Ecto neural progenitor cell (in vitro differentiated cells): ENCODE measurements at places on chromosomes 4 and X.
A peak's percentile ranks its signal among the peaks of the same experiment; 100 is the strongest.

DNA sequence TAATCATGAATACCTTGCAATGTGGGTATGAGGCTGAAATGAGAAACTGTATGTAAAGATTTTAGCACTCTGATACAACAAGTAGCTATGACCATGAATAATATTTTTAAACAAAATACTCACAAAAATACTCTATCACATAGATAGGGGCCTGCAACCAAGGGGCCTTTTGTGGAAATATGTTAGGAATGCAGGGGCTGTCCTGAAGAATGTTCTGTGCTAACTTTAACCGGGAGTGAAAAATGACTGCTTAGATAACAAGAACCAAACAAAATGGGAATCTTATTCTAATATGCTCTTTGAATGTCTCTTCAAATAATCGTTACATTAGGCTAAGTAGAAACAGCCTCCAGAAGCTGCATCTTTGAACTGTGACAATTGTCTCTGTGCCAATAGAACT is 37.9 kb upstream of the GYPA start:
- no peak for DNase-seq

DNA sequence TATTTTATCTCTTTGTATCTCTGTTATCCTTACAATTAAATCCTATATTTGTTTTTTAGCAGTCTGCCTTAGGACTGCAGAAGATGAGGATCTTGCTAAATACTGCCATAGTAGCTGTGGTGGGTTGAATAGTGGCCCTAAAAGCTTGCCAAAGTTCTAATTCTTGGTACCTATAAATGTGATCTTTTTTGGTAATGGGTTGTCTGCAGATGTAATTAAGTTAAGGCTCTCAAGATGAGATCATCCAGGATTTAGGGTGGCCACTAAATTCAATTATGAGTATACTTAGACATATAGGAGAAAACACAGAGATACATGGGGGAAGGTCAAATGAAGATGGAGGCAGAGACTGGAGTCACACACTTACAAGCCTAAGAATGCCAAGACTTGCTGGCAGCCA is 1753.7 kb downstream of the RPA4 start:
- DNase-seq, result no peak

DNA sequence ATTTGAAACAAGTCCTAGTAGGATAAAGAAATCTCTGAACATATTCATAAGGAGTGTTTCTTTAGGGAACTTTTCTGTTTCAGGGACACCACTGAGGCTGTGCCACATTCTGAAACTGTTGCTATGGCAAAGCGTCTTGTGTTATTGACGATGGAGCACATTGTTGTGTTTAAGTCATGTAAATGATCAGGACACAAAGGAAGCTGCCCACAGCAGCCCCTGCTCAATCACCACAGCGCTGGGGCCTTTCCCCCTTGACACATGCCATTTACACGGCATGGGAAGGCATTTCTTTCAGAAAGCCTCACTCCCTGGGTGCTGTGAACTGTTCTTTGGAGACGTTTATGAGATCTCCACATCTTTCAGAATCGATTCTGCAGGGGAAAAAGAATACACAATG is 39.8 kb upstream of the MID1 start:
- no peak for DNase-seq

DNA sequence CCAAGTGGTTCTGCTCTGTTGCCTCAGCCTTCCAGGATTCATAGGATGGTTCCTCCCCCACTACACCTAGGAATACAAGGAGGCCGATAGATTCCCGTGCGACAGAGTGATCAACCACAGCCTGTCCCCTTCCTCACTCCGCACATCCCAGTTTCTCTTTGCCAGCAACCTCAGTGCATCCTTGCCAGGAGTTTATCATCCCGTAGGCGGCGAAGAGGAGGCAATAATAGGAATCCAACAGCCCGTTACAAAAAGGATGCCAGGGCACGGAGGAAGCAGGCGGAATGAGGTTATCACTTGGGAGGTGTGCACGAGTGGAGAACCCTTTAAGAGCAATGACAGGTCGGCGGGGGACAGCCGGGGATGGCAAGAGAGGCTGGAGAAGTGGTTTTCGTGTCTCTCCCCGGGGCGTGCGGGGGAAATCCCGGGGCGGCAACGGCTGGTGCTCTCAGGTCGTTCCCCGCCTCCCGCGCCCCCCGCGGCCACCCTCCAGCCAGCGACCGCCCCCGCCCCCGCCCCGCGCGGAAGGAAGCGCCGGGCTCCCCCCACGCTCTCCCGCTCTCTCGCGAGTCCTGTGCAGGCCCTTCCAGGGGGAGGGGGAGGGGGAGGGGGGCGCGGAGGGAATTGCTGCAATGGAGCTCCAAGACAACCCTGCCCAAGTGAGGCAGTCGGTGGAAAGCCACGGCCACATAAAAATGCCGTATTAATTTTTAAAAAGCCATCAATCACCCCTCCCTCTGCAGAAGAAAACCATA is 1.6 kb downstream of the PPP3CA start:
- DNase-seq, result peak; percentile 75

GRCh38 chr4:153489856-153490558 is 23.8 kb downstream of the TMEM131L start:
- DNase-seq, result no peak

DNA sequence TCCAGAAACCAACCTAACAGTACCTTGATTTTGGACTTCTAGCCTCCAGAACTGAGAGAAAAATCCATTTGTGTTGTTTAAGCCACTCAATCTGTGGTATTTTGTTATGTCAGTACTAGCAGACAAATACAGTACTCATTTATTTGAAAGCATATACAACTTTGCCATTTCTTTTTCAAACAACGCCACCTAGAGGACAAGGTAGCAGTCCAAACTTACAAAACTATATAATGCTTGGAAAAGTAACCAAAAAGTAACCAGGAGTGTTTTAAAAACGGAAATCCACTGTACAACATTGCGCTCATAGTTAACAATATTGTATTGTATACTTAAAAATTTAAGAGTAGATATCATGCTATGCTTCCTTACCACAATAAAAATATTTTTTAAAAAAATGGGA is 37.0 kb upstream of the FGF13 start:
- DNase-seq, result no peak

- DNase-seq, result no peak
These were observed 793.4 kb upstream of the FRG1 start for GRCh38 chr4:189147005-189147929.

DNA sequence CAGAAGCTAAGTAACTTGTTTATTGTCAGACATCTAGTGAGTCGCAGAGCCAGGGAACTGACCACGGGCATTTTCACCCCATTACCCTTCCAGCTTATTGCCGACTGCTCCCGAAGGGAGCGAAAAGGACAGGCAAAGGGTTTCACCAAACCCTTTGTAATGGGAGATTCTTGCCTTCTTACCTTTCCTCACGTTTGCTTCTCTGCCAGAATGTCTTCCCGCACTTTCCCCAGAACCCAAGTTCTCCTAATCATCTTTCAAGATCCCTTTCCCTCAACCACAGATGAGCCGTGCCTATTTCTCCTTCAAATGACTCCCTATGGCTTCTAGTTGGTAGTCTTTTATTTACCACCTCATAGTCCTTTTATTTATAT is 520 bp upstream of the SRP72 start:
- DNase-seq, result no peak

- DNase-seq, result no peak
These were observed 1.7 kb downstream of the NSD2 start for GRCh38 chr4:1872870-1873269.

GRCh38 chr4:150394046-150394445 is 187.9 kb upstream of the MAB21L2 start:
- DNase-seq, result no peak

DNA sequence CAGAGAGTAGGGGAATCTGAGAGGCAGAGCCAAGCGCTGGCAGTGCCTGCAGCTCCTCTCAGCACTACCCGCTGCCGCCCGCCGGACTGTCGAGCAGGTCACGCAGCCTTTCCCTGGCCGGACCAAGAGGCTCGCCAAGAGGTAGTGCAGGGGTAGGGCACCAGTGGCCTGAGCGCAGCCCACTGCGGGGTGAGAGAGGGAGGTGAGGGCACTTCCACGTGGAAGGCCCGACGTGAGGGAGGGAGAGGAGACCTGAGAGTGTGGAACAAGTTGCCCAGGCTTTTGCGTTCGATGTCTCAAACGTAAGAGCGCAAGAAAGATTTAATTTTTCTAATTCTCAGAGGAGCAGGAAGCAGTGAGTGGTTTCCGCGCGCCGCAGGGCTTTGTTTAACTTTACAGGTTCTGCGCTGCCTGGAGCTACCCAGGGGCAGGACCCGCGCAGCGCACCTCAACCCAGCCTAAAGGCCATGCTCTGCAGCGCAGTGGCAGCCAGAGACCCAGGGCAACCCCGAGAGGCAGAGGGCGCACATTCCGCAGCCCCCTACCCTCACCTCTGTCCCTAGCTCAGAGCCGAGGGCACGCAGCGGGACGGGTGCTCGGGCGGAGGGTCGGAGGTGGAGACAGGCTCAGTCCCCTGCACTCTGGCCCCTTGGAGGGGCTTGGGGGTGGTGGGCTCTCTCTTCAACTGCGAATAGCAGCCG is 14.9 kb downstream of the ARHGAP36 start:
- DNase-seq, result no peak

DNA sequence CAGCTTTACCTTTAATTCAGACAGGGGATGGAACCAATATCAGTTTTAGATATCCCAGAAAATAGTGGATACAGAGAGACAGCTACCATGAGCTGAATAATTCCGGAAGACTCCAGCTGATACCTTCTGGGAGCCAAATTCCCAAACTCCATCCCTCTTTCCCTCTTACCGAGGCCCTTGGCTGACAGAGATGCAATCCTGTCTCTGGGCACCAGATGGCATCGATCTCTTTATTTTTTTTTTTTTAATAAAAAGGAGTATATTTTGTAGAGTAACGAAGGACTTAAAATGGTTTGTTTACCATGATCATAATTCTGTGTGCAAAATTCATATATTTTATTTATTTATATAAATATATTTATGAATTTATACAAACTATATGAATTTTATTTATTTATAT is 31.0 kb downstream of the RAB40A start:
- DNase-seq, result no peak

- no peak for DNase-seq
These were observed 6.3 kb upstream of the YIPF6 start for GRCh38 chrX:68492583-68492982.

DNA sequence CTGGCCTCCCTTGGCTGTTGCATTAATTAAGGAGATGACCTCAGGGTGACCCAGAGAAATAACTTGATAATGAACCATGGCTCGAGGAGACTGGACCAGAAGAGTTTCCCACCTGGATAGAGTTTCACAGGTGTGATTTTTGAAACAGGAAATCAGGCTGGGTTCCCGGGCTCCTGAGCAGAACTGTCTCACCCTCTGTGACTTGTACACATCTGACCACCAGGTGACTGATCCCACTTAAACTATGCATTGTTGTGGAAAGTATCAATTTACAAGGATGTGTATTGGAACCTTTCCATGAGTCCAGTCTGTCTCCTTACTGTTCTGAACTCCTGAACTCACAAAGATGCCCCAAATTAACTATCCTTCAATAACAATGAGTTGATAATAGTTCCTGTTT is 220.3 kb downstream of the PTTG2 start:
- no peak for DNase-seq

DNA sequence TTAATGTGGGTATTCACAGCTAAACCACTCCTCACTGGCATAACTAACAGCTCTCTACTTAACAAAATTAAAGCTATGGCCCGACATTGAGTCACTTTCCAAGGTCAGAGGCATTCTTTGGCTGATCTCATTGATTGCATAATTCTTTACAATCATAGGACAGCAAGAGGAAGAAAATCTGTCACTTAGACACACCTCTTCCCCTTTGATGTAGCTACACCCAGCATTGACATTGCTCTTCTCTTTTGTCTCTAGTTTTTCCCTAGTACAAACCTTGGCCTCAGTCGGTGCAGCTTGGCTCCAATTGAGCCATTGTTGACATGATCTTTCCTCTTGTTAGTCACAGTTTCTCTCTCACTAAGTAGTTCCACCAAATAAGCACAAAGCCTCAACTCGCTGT is 313.3 kb upstream of the ACTRT1 start:
- DNase-seq, result no peak

DNA sequence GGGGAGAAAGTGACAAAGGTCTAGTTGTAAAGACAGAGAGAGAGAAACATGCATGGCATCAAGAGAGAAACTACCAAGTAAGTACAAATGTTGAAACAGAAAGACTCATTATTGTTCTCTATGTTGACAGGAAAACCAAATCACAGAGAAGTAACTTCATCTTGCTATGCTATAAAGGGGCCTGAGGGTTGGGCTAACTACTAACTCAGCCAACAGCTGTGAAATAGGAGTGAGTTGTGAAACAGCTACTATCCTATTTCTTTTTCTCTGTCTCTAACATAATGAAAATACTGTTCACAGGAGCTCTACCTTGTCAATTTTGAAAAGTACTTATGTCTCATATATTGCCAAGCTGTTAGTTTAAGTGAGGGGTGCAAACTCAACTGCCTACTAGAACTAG is 65.0 kb downstream of the MTMR8 start:
- no peak for DNase-seq

DNA sequence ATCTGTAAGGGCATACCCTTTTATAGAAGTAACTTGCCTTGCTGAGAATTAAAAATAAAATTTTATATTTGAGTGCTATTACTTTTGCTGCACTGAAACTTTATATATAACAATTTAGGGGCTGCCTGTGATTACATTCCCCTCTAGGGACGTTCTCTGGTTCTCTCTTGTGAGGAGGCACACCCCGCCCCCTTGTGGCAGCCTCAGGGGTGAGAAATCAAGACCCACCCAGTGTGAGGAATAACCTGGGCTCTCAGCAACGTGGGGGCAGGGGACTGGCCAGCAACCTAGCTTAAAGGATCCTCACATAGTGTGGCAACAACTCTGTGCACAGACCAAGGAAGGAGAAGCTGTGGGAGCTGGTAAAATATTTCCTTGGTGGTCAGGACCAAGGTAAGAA is 43.7 kb downstream of the MAGEA9 start:
- DNase-seq, result no peak

GRCh38 chr4:123833171-123833643 is 436.6 kb downstream of the SPRY1 start:
- DNase-seq, result no peak

DNA sequence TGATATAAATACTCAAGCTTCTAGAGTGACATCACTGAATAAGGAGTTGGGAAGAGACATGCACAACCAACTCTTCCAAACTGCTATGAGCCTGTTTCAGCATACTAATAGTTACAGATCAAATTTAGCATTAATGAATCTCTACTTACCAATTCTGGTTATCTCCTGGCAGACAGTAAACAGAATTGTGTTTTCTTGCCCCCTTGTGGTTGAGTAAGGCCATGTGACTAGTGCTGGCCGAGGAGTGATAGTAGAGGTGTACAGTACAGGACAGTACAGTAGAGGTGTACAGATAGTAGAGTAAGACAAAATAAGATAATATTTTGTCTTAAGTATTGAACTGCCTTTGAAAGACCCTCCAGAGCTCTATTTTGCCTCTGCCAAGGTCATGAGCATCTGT is 681.4 kb downstream of the GABRG1 start:
- DNase-seq, result no peak
